ENCODE measurements at places on chromosomes 6 and 20.

DNA sequence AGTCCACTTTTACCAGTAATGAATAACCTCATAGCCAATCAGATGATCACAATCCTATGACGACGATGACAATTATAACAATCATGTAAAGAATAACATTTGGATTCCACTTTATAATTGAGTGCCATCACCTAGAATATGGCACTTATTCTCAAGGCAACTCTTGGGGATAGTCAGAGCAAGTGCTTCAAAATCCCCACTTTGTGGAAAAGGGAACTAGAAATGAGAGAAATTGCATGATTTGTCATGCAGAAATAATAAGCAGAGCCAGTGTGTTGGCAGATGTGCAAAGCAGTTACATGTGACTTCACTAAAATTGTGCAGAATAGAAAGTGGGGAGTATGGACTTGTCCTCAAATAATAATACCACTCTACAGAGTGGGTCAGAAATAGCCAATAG lies 41.3 kb downstream of the FRK start:
- DNase-seq: peak; percentile 34

- DNase-seq: no peak
These were observed 32.0 kb downstream of the RPP40 start for GRCh38 chr6:4971851-4972250.

GRCh38 chr6:30981942-30982772 lies 1.4 kb upstream of the MUC21 start:
- no peak for DNase-seq

- no peak for DNase-seq
These were observed 22.2 kb downstream of the PPP1R3G start for GRCh38 chr6:5107341-5107740.

DNA sequence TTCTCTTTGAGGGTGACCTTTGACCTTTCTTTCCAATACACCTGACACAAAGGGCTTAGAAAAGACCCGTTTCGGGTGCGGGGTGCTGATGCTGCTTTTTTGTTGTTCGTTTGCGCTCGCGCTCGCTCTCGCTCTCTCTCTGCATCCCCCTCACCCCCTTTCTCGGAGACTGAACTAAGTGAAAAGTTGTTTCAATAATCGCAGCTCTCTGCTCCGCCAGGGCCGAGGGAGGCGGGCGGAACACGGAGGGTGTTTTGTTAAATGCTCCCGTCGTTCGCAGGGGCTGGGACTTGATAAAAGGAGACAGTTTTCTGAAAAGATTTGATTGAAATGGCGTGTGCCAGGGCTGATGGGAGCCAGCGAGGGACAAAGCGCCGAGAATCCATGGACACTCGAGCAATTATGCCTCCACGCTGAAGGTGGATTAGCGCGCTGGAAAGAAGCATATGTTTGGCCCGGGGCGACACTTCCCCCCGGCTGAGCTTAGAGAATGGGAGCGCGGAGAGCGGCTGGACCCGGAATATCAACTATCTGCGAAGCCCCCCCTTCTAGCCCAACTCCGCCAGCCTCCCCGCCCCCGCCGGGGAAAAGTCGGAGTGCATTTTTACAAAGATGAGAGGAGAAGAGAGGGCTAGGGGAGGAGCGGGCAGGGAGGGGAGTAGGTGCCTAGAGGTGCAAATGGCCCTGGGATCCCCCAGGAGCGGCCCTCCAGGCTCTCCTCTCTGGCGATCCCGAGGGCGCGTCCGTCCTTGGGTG lies 25.0 kb downstream of the TFAP2A start:
- no peak for DNase-seq

DNA sequence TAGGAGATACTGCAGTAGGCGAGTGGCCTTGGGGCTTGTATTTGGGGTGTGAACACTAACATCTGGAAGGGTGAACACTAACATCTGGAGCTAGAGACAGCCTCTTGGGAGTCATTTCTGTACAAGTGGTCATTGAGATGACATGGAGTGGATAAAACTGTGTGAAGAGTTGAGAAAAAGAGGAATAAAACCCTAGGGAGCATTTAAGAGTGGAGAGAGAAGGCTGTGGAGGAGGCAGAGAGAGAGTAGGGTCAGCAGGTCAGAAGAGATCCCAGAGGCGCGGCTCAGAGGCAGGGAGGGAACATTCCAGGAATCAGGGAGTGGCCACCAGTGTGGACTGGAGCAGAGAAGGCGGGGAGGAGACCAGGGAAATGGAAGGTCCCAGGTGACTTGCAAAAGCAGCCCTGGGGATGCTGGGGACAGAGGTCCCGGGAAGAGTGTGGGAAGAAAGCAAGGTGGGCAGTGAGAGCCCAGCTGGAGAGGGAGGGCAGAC lies 202.0 kb upstream of the RNF24 start:
- no peak for DNase-seq

DNA sequence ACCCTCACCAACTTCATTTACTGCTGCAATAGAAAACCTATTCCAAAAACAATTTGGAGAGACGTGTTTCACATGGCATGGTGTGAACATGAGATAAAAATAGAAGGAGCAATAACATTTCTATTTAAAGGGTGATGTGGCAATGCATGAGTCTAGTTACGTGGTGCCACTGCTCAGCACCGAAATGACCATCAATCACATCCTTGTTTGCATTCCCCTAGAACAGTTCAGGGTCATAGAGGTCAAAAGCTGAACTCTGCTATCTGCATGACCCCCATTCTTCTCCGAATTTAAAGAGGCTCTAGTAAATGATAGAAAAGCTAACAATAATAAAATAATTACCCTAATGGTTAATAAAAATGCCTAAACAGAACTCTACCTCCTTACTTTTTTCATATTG lies 29.5 kb downstream of the ROS1 start:
- no peak for DNase-seq

GRCh38 chr6:168054765-168055560 lies 24.0 kb downstream of the FRMD1 start:
- no peak for DNase-seq

DNA sequence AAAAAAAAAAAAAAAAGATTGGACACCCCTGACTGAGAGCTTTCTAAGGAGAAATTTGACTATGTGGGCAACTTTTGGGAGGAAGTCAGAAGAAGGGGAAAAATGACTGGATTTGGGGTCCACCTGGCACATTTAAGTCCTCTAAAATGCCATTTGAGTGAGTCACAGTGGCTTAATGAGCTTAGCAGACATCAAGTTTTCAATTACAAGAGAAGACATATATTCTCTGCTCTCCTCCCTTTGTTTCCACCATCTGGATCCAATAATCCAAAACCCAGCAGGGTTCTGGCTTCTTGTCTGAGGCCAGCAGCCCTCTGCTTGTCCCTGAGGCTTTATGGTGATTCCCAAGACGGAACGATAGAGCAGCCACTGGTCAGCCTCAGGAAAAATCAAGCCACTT lies 6.9 kb downstream of the PI3 start:
- DNase-seq: no peak

DNA sequence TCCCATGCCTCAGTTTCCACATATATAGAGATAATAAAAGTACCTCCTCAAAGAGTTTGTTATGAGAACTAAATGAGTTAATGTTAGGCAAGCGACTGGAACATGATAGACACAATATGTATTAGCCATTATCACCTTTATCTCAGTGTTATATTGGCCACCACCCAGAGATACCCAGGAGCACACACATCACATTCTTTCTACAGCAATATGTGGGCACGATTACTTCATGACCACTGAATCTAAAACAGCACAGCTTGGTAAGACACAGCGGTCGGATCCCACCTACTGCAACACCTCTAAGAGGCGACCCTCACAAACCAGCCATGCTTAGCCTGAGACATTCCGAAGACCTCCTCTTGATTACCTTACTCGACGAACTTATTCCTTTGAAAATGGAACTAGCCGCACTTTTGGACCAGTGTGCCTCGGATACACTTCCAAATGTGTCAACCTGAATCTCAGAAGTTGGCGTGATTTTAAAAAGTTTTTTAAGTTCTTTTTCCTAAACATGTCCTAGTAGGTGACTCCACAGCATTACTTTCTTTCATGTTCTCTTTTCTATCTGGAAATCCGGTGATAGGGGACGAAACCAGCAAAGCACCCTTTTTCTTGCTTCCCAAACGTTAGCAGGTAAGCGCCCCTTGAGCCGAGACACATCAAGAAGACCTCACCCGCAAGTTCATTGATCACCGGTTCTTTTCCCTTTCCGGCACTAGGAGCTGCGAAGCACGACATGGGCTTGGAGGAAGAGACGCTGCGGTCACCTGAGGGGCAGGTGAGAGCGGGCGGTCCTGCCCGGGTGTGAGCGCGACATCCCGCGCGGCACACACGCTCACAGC lies 923 bp downstream of the GMDS start:
- no peak for DNase-seq

GRCh38 chr20:30281584-30282197 lies 975.8 kb upstream of the DEFB115 start:
- DNase-seq: no peak

GRCh38 chr6:93962566-93962965 lies 543.2 kb upstream of the EPHA7 start:
- DNase-seq: no peak

- DNase-seq: no peak
These were observed 26.0 kb upstream of the CRIP3 start for GRCh38 chr6:43334466-43335095.

DNA sequence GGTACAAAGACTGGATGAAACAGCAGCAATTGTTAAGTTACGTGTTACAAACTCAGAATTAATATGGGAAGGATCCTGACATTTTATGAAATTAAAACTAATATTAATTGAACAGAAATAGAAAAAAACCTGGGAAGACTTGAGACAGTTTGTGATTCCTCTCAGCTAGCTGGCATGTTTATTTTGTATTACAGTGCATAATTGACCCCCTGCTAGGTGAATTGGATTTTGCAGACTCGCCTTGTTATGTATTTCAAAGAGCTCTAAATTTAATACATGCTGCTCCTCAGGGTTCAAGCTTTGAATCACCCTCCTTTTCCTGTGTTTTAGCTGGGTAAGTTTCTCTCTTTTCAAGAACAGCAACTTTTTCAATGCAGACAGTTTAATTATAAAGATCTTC lies 339.4 kb downstream of the PLCB1 start:
- DNase-seq: no peak

- DNase-seq: no peak
These were observed 244.4 kb downstream of the FOXA2 start for GRCh38 chr20:22339946-22340345.

DNA sequence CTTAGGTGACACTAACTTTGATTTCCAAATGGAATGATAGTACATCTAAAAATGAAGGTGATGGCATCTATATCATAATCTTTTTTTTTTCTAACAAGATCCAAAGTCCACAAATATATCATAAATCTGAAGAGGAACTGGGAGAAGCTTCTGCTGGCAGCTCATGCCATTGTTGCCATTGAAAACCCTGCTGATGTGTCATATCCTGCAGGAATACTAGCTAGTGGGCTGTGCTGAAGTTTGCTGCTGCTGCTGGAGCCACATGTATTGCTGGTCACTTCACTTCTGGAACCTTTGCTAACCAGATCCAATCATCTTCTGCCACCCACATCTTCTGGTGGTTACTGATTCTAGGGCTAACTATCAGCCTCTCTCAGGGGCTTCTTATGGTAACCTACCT lies 27.4 kb upstream of the KHDC1 start:
- DNase-seq: no peak

DNA sequence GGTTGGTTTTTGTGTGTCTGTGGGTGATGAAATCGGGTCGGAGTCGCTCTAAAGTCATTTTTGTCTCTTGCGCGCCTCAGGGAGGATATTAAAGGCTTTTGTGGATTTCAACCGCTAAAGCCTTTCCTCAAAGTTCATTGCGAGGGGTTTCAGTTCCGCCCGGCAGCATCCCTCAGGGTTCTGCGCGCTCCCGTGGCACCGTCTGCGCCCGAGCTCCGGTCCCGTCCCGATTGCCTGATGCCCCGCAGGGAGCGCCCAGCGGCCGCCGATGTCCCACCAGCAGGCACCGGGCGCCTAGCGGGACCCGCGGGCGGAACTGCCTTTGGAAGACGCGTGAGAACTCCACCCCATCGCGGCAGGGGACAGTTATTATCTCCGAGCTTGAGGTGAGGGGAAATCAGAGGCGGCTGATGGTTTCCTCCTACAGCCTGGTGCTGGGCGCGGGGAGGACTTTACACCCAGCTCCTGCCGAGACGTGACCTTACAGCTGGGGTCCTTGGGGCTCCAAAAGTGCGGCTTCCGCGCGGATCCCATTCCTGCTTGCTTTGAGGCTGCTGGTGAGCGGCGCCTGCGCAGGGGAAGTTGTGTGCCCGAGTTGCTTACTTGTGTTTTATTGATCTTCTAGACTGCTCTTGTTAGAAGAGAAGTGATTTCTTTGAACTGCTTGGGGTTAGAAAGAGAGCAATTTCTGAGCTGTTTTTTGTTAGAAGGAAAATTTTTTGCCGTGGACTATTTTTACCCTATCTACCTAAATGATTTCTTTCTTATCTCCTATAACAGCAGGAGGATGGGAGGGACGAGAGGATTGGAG lies 27.1 kb downstream of the ULBP1 start:
- peak; percentile 41 for DNase-seq

GRCh38 chr20:33000802-33001466 lies 3.3 kb downstream of the SUN5 start:
- DNase-seq: no peak

DNA sequence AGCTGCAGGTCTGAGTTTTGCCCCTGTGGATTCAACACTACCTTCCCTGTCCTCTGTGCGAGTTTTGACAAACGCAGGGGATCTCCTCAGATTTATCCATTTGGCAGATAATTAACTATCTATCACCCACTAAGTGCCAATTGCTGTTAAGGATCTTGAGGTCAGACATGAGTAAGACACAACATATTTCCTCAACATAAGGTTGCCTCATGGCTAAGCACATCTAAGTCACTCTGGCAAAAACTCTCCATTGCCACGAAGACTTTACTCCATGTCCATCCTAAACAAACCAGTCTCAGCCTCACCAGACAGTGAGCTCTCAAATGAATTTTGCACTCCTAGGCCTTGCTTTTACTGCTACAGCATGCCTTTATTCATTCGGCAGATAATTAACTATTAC lies 408.4 kb downstream of the MAFB start:
- no peak for DNase-seq

DNA sequence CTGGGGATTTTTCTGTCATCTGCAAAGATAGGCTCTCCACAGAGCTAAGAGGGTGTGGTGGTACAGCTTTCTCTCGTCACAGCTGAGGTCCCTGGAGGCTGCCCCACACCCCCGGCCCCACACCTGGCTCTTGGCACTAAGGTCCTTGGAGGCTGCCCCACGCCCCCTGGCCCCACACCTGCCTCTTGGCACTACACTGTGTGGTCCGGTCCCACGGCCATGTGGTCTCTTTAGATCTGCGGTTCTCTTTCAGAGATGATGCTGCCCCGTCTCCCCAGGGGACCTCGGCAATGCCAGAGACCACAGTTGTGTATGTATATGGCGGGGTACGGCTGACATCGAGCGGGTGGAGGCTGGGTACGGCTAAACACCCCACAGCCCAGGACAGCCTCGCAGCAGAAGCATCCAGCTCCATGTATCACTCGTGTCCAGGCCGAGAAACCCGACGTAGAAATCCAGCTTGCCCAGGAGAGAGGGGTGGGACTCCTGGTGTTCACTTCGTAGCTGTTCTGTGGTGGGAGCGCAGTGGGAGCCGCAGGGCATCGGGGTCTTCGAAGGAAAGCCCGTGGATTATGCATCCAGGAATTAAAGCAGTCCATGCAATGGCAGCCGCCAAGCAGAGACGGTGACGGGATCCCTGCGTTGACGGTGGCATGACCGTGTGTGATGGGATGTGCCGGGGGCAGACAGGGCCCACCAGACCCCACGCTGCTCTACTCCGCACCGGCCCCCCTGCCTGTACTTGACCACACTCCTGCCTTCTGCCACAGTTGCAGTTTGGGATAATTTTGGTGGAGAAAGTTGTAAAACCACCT lies 292.1 kb downstream of the CDH4 start:
- DNase-seq: no peak

- no peak for DNase-seq
These were observed 422.6 kb upstream of the MMS22L start for GRCh38 chr6:97705568-97705967.

GRCh38 chr6:110053395-110054240 lies 75.5 kb downstream of the GPR6 start:
- no peak for DNase-seq
